ENCODE measurements at places on chromosomes 16 and 17. TPM values are rescaled to one million over a fixed set of nuclear protein-coding genes. Genes with fewer than 3 reads are reported as not detected.

Gene MT1B
- total RNA-seq: not detected

Gene KIF18B
- 0.09 TPM for total RNA-seq

Gene CLEC10A
- total RNA-seq: 1.3 TPM

- DNase-seq: no peak
Observed at GRCh38 chr17:18079543-18079942, 8.2 kb upstream of the DRG2 start.

DNA sequence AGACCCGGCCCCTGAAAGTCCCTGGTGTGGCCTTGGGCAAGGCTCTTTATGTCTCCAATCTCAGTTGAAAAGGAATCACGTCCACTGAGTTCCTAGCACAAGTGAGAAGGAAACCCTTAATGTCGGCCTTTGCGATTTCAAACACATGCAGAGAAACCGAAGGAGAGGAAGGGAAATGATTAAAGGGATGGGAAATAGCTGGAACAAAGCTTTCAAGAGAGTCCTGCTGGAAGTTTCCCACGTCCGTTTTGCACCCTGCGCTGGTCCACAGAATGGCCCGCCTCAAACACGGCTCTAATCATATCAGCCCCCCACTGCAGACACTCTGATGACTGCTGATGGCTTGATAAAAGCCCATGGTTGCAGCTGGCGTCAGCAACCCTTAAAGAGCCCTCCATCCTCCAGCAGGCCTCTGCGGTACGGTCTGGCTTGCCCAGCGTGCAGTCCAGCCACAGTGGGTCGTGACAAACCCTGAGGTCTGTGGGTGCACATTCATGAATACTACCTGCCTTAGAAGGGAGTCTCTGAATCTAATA lies 765.5 kb upstream of the EEF2KMT start:
- DNase-seq: no peak

- DNase-seq: no peak
Observed at GRCh38 chr16:19071811-19072777, 4.7 kb downstream of the COQ7 start.

DNA sequence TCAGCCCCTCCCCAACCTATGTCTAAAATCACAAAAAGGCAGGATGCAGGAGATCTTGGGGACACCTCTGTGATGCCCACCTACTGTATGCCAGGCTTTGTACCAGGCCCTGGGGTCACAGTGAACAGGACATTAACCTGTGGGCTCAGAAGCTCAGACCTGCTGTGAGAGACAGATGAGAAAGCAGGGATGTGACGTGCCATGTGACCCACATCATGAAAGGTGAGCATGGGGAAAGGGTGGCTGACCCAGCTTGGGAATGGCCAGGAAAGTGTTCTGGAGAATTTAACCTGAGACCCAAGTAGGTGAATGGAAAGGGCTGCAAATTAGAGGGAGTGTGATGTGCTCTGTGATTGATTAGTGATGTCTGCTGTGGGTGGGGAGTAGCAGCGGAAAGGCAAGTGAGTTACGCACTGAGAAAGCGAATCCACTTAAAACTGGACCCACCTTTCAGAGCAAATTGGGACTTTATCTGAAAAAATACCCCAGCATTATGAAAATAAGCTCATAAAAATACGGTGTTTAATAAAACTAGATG lies 132.2 kb downstream of the IRF8 start:
- DNase-seq: no peak

- no peak for DNase-seq
Observed at GRCh38 chr16:1282324-1282973, 26.6 kb downstream of the TPSD1 start.

GRCh38 chr17:67390006-67390645 lies 13.0 kb downstream of the PITPNC1 start:
- no peak for DNase-seq

DNA sequence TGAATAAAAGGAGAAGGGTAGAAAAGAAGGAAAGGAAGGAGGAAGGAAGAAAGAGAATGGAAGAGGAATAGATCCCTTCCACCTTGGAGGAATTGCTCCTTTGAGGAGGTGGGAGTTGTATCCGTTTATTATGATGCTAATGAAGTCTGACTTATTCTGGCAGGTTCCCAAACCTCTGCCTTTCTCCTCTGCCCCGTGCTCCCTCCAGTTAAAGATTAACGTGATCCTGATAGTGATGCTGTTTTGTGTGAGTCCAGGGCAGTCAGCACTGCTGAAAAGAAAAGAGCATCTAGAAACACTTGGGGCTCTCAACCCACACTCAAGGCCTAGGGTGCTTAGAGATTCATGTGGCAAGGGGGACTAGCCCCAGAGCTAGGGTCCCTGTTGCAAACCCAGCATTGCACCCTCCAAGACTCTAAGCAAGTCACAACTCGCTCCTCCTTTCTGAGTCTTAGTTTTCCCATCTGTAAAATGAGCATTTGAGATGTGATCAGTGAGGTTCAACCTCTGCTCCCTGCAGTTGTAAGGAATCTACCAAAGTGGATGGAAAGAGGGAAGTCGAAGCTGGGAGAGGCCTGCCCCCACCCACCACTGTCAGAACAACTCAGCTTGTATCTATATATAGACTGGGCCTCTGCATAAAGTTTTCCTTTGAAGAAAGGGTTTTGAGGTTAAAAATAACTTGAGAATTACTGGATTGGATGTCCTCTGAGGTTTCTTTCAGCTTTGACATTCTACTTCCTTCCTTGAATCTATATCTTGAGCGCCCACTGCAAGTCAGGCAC lies 46.9 kb upstream of the TMEM132E start:
- no peak for DNase-seq

DNA sequence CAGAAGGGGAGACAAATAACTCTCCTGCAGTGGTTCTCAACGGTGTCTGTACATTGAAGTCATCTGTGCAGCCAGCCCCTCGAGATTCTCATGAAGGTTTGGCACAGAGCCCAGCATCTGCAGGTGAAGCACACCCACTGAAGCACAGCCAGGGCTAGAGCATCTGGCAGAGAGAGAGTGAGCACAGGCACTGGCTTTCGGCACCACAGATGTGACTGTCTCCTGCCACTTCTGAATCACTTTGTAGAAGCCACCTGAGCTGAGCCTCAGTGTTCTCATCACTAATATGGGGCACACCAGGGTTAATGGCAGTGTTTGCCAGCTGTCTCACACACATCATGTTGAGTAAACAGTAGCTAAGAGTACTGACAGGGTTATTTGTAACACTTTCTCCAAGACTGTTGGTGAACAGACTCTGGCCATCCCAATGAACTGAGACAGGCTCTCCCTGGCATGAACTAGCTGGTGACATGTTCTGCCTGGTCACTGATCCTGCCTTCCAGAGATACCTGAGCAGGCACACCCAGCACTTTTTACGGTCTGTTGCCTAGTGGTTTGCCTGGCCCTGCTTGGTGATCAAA lies 10.9 kb downstream of the HSPB9 start:
- DNase-seq: no peak

DNA sequence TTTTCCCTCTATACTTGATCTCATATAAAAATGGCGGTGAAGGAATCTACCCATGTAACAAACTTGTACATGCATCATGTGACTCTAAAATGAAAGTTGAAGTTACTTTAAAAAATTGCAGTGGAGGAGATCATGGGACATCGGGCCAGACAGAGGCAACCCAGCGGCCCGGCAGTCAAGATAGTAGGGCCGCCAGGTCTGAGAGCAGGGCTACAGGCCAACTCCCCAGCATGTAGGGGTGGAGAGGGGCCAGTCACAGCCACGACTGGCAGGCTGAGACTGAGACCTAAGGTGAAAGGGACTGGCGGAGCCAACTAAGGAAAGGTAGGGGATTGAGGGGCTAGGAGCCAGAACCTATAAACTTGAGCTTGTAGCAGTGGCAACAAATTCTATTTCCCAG lies 150.9 kb downstream of the MAP2K6 start:
- no peak for DNase-seq

GRCh38 chr17:6779411-6779810 lies 3.4 kb downstream of the FBXO39 start:
- no peak for DNase-seq

GRCh38 chr17:1766382-1767135 lies 4.7 kb downstream of the SERPINF1 start:
- DNase-seq: no peak

DNA sequence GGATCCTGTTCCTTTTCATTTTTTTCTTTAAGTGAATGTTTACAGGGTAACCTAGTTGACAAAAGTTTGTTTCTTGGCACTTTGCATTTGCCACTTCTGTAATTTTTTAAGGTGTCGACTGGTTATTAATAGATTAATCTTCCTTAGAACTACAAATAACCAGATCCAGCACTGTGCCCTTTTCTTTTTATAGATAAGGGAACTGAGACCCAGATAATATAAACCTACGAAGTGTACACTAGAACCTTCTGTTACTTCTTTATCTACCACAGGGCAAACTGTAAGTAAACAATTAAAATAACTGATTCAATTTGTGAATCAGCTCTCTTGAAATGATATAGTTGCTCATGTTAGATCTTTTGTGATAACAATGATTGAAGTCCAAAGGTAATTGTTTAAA lies 55.4 kb downstream of the NLK start:
- no peak for DNase-seq

GRCh38 chr17:6571452-6571781 lies 15.1 kb upstream of the PITPNM3 start:
- DNase-seq: no peak

GRCh38 chr16:35639233-35640205 lies 2180.1 kb downstream of the TP53TG3F start:
- DNase-seq: no peak

- DNase-seq: no peak
Observed at GRCh38 chr17:42740699-42741098, 4.1 kb downstream of the EZH1 start.

- no peak for DNase-seq
Observed at GRCh38 chr17:38815576-38816193, 9.4 kb downstream of the CWC25 start.

Data from gastrocnemius medialis (tissue), 4 donors.